ENCODE measurements at places on chromosomes 1 and 21.

GRCh38 chr21:37119421-37120218 lies 46.6 kb downstream of the TTC3 start:
- no peak for DNase-seq

DNA sequence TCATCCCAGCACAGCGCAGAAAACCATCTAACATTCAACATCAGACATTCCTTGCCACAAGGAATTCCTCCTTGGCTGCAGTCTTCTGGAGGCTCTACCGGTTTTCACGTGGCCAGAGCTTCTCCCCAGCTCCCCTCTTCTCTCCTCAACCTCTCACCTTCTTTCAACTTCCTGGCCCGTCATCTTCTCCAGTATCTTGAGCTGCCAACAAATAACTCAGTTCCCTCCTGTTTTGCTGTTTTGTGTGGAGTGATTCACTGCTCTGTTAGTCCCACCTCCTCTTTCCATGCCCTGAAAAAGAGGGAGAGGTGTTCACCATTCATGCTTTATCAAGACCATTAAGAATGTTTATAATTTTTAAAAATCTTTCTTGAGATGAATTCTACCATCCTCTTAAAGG lies 32.6 kb downstream of the PIGM start:
- no peak for DNase-seq

DNA sequence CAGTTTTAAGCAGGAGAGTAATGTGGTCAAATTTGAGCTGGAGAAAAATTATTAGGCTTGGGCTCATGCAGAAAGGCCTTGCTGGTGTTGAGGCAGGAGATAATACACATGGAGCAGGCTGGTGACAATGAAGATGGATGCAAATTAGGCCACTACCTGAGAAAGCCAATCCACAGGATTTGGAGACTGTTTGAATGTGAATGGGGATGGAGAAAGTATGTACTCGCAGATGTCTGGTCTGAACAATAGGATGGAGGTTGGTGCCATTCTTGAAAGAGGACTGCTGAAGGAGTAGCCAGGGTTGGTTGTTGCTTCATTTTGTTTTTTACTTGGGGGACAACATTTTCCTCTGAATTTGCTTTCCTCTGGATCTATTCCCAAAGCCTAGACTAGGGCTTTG lies 8.0 kb upstream of the KIRREL1 start:
- no peak for DNase-seq

- DNase-seq, result no peak
Measured at GRCh38 chr1:17665950-17666720, 89.0 kb upstream of the ACTL8 start.

- no peak for DNase-seq
Measured at GRCh38 chr1:205670611-205671430, 9.5 kb downstream of the SLC45A3 start.

DNA sequence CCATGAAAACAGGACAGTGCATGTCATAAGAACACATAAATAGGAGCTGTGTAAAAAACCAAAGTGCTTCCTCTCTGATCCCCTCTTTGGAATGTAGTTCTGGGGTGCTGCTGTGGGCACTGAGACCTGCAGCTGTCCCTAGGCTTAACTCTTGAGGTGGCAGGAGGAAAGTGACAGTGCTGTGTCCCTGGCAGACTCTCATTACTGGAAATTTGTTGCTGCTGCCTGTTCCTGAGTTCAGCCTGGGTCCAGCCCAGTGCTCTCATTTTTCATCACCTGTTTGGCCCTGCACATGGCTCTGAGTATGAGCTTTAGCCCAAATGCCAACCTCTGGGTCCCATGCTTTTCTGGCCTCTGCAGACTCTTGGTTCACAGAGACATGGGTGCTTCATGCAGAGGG lies 329.3 kb downstream of the DSCAM start:
- DNase-seq, result no peak

Measured in T-helper 22 cell (primary cell).